Hepatocyte (in vitro differentiated cells): ENCODE measurements at places on chromosomes 11 and 22. TPM values are rescaled to one million over a fixed set of nuclear protein-coding genes. Genes with fewer than 3 reads are reported as not detected.

- H3K27ac ChIP-seq = peak overlapping the region; percentile 62
- DNase-seq = peak; percentile 52
- H3K4me1 ChIP-seq = peaks cover 26% of the 10 kb centered on the region
- no peaks in the 10 kb centered on the region for H3K36me3 ChIP-seq
These were observed 120.9 kb downstream of the ME3 start for GRCh38 chr11:86551288-86552092.

DNA sequence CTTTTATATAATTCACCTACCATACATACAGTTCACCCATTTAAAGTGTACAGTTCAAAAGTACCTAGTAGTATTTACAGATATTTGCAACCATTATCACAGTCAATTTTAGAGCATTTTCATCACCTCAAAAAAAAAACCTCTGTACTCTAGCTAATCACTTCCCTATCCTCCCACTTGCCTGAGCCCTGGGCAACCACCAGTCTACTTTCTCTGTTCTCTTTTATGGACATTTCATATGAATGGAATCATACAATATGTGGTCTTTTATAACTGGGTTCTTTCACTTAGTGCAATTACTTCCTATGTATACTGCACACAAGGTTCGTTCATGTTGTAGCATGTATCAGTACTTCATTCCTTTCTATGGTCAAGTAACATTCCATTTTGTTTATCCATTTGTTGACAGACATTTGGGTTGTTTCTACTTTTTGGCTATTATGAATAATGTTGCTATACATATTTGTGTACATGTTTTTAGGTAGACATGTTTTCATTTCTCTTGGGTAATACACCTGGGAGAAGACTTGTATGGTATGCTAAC, 17.8 kb upstream of the NEU3 start:
- H3K27ac ChIP-seq = no peak overlapping the region
- no peaks in the 10 kb centered on the region for H3K4me1 ChIP-seq
- H3K36me3 ChIP-seq = peaks cover 8% of the 10 kb centered on the region
- no peak for DNase-seq
- H3K27me3 ChIP-seq = no peaks in the 10 kb centered on the region

- peak overlapping the region; percentile 93 for H3K27ac ChIP-seq
- peaks cover 42% of the 10 kb centered on the region for H3K4me1 ChIP-seq
- no peak overlapping the region for H3K4me3 ChIP-seq
- DNase-seq = peak; percentile 38
These were observed 21.4 kb upstream of the EHF start for GRCh38 chr11:34599406-34599945.

The GPHA2 gene
- total RNA-seq = 2.0 TPM in 1 of 2 replicates, not detected in the other

GRCh38 chr11:91967691-91968045, 256.9 kb upstream of the FAT3 start:
- H3K4me3 ChIP-seq = no peak overlapping the region
- no peak for DNase-seq
- no peaks in the 10 kb centered on the region for H3K27me3 ChIP-seq
- H3K4me1 ChIP-seq = no peaks in the 10 kb centered on the region
- no peaks in the 10 kb centered on the region for H3K36me3 ChIP-seq

The CYP2R1 gene
- 18.1 and 25.6 TPM in 2 replicates for total RNA-seq

DNA sequence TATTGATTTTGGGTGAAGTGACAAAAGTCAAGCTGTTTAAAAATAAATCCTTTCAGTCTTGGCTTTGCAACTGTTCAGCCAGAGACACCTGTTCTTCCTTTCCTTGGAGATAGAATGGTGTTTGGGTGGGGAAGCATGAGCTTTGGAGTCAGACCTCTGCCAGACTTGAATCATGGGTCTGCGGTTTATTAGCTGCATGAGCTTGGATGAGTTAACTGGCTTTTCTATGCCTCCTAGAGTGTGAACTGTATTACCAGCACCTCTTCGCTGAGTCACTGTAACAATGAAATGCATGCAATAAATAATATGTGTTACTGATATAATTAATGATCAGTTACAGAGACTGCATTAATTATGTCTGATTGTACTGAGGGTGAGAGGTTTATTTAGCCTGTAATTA, 13.5 kb upstream of the MYEOV start:
- H3K27ac ChIP-seq = no peak overlapping the region
- no peaks in the 10 kb centered on the region for H3K27me3 ChIP-seq
- H3K4me3 ChIP-seq = no peak overlapping the region
- no peak for DNase-seq
- H3K4me1 ChIP-seq = peaks cover 26% of the 10 kb centered on the region
- H3K36me3 ChIP-seq = no peaks in the 10 kb centered on the region

- no peaks in the 10 kb centered on the region for H3K36me3 ChIP-seq
- H3K4me1 ChIP-seq = no peaks in the 10 kb centered on the region
- DNase-seq = no peak
- H3K27ac ChIP-seq = no peak overlapping the region
These were observed 80.6 kb downstream of the GAB2 start for GRCh38 chr11:78336877-78337553.

The NXPE4 gene
- total RNA-seq = 0.10 TPM in 1 of 2 replicates, not detected in the other

The KRTAP5-7 gene
- 0.12 TPM in 1 of 2 replicates, not detected in the other for total RNA-seq

DNA sequence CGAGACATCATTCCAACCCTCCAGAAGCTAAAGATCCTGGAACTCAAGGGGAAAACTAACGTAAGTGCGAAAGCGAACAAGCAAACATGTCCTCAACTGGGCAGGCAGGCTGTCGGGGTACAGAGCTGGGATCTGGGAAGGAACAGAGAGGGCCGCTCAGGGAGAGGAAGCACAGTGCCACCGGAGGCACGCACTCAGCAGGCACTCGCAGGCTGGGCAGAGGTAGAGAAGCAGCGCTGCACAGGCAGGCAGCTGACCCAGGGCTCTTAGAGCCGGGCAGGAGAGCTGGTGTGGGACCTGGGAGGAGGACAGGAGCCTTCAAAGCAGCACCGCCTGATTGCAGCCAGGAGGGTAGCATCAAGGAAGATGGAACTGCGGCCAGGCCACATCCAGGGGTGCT, 62.2 kb downstream of the MICAL3 start:
- no peaks in the 10 kb centered on the region for H3K36me3 ChIP-seq
- H3K4me1 ChIP-seq = no peaks in the 10 kb centered on the region
- no peak overlapping the region for H3K27ac ChIP-seq
- no peak for DNase-seq
- no peaks in the 10 kb centered on the region for H3K27me3 ChIP-seq
